Bronchial epithelial cell (primary cell): ENCODE measurements at places on chromosomes 7 and 10. TPM values are rescaled to one million over a fixed set of nuclear protein-coding genes. Genes with fewer than 3 reads are reported as not detected.
A peak's percentile ranks its signal among the peaks of the same experiment; 100 is the strongest.

DNA sequence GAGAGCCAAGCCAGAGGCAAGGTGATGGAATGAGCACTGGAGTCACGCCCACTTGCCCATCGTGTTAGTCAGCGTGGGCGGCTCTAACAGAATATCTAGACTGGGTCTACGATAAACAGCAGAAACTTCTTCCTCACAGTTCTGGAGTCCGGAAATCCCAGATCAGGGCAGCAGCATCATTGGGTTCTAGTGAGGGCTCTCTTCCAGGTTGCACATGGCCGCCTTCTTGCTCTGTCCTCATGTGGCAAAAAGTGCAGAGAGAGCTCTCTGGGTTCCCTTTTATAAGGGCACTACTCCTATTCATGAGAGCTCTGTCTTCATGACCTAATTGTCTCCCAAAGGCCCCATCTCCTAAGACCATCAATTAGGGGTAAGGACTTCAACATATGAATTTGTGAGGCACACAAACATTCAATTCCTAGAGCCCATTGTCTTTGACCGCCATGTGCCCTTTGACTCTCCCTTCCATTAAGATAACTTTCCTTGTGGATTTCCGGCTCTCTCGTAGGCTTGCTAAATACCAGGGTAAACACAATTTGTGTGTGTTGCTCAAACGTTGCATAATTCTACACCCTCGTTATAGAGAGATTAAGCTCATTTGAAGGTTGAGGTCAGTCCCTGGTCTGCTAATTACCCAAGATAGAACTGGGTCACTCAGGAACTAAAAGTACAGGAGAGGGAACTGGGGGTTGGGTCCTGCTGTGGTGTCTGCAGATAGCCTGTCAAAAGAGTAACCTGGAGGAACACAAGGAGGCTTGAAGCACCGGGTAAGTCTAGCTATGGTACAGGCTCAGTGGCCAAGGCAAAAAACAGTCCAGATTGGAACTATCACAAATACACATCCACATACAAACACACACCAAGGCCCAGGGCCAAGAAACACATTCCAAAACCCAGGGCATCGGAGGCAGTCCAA is 28.7 kb upstream of the USP6NL start:
- DNase-seq, result no peak

GRCh38 chr7:4145576-4145975 is 536.5 kb upstream of the FOXK1 start:
- DNase-seq, result no peak

DNA sequence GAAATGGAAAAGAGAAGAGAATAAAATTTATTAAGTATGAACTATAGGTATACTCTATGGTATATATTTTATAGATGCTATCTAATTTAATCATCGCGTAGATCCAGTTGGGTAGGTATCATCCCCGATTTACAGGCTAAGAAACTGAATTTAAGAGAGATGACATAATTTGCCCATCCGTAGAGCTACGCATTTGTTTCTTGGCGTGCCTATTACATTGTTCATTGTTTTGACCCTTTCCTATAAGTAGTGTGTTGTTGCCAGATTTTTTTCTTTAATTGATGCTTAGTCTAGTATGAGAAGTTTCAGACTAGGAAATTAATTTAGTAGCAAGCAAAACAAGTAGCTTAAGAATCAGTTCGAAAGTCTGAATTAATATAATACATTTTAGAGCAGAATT is 205.7 kb upstream of the NPSR1 start:
- DNase-seq, result no peak

CCL24 gene
- total RNA-seq, result not detected in 2 replicates

DNA sequence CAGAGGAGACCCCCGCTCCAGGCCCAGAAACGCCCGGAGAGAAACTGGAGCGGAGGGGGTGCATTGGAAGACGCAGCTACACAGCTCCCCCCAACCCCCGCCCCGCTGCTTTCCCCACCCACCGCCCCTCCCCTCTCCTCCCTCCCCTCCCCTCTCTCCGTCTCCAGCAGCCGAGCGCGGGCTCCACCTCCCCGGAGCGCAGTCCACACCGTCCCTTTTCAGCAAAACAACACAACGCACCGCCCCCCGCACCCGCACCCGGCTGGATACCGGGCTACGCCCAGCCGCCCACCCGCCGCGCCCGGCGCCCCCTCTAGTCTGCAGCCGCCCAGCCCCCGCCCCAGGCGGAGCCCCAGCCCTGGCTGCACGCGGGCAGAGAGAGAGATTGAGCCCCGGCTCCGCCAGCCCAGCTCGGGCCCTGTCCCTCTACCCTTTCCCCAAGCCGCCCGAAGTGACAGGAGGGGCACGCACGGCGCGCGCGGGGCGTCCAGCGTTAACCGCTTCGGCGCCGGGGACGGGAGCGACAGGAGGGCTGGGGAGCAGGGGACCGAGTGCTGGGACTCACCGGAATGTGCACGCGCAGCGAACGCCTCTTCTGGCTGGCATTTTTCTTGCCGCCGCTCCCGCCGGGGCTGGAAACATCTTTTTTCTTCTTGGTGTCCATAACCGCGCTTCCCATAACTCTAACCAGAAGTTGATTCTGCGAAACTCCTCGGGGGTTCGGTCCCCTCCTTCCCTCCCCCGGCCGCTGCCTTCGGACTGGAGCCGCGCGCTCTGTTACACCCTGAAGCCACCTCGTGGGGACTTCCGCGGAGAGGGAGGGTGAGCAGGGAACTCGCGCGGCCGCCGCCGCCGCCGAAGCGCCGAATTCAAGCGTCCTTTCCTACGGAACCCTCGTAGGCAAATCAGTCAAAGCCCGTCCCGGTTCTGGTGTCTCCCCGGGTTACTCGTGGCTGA is 695 bp downstream of the PRKAG2 start:
- DNase-seq, result no peak

GRCh38 chr7:8638076-8638475 is 204.7 kb downstream of the NXPH1 start:
- no peak for DNase-seq

CSTF2T gene
- total RNA-seq, result 11.3 and 13.3 TPM in 2 replicates

DNA sequence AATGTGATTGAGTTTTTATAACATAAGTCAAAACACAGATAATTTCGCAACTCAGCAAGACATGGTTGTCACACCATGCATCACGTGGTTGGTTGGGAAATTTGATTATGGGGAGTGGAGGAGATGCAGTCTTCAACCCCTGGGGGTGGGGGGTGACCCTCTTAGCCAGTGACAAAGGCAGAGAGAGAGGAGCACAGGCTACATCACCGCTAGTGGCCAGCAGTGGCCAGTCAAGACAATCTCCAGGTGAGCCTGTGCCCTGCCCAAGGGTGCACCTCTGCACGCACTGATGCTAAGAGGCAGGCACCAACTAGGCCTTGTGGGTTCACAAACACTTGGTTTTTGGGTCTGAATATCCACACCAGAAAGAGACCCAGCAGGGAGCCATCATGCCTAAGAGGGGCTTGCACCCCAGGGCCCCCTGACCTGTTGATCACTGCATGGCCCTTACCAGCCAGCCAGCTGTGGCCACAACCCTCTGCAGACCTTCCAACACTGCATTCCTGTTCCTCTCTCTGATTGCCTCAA is 244.4 kb downstream of the FANK1 start:
- DNase-seq, result no peak

- DNase-seq, result no peak
Measured at GRCh38 chr10:93993782-93994437, at the start of gene PLCE1. Gene PLCE1 (plus strand): TSS chr10:93993931. CDS start chr10:94031047, 37,116 bp downstream.

PIP4K2A gene
- total RNA-seq, result 17.9 and 24.5 TPM in 2 replicates

- peak; percentile 57 for DNase-seq
Measured at GRCh38 chr7:17318146-17318545, 19.7 kb downstream of the AHR start.

PRSS2 gene
- total RNA-seq, result not detected in 2 replicates

DNA sequence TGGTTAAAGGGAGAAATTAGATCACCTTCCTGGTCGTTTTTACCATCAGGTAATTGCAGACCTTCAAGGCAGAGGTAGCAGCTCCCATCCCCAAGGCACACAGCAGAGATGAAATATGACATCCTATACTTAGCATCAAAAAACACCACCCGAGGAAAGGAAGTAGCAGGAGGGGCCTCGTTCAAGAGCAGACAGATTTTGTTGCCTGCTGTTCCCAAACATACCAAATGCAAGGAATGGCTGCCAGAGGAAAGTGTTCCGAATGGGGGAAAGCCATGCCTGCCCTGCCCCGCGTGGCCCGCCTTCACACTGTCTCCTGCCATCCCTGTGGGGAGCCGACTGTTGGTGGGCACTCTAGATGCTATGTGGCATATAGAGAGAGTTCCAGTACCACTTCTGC is 18.0 kb downstream of the FKBP6 start:
- no peak for DNase-seq

TPST1 gene
- total RNA-seq, result 24.7 and 31.4 TPM in 2 replicates

- DNase-seq, result no peak
Measured at GRCh38 chr7:139203992-139204391, 27.0 kb upstream of the UBN2 start.

GPR15LG gene
- 0.53 and 2.6 TPM in 2 replicates for total RNA-seq

DNA sequence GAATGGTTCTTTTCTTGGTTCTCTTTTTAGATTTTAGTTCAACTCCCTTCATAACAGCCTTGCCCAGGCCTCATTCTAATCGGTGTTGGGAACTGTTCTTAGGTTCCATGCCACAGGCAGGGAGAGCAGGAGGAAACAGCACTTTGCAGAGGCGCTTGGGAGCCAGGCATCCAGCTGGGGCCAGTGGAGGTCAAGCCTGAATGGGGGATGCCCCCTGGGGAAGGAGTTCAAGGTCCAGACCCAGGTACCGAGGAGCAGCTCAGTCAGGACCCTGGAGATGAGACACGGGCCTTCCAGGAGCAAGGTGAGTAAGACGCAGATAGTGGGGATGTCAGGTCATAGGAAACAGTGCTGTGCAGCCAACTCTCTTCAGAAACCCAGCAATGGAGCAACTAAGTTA is 4.5 kb downstream of the ZSCAN25 start:
- no peak for DNase-seq

FANK1 gene
- 2.1 and 5.2 TPM in 2 replicates for total RNA-seq

FAM25C gene
- total RNA-seq, result 9.3 TPM in 1 of 2 replicates, not detected in the other

DNA sequence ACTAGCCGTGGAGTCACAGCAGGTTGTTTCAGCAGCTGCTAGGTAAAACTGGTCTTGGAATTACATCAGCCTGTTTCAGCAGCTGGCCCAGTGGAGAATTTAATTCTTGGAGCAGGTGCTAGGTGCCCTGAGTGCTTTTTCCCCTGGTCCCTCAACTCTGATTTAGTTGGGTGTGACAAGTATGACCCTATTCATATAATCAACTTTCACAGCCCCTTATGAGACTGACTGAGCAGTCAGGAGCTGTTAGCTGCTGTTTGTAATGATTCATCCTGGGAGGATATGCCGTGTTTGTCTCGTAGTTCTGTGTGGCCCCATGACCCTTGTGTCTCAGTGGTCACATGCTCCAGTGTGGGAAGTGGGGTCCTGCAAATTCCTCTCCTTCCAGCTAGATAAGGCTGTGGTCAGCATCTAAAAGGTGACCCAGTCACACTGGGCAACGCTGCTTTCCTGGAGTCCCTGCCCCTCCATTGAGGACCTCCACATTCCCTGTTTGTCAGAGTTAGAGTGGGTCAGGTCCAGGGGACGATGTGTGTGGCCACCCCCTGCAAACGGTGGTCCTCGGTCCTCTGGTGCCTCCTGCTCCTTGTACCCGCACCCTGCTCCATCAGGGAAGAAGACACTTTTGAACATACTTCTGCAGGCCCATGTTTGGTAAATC is 28.3 kb downstream of the TBATA start:
- DNase-seq, result peak; percentile 22

DNA sequence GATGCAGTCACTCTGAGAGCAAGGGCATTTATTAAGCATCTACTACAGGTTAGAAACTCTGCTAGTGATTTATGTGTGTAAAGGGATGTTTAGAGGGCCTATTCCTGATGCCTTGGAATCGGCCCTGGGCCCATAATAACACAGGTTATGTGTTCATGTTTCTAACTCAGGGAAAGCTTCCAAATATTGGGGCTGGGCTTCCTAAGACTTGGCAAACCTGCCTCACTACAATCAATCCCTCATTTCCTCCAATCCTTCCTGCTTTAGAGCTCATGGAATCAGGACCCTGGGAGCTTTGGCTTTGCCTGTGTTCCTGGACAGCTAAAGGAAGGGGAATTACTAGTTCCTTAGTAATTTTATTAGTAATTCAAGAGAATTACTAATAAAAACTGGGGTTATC is 148.8 kb downstream of the HIBADH start:
- no peak for DNase-seq

DNA sequence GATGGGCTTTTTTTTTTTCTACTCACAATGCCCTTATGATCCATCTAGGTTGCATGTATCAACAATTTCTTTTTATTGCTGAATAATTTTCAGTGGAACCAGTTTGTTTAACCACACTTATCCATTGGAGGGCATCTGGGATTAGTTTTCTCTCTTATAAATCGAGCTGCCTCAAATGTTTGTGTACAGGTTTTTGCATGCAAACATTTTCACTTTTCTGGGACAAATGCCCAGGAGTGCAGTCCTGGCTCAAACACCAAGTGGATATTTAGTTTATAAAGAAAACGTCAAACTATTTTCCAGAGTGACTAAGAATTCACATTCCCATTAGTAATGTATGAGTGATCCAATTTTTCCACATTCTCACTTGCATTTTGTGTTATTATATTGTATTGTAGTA is 313.4 kb downstream of the CXCL12 start:
- no peak for DNase-seq

DNA sequence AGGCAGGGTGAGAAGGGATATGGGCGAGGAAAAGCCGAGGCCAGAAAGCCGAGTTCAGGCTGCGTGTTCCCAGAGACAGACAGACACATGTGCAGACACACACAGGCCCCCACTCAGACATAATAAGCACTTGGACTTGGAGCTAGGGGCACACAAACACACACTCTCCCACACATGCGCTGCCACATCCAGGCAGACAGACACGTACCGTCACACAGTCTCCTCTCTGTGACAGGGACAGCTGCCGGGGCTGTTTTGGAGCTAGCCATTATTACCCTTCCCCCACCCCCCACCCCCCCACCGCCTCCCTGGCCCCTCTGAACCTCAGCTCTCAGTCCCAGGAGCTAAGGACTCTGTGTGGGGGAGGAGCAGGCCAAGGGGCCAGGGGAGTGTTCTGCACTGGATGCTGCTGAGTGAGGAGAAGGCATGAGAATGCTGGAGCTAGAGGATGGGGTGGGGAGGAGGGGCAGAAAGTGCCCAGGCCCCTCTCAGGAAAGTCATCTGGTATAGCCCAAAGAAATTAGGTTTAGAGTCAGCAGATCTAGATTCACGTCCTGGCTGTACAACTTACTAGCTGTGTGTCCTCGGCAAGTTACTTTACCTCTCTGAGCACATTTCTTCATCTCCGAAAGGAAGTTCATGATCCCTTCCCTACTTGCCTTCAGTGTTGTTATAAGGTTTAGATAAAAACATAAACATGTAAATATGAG is 6.3 kb downstream of the PITX3 start:
- no peak for DNase-seq

HHEX gene
- total RNA-seq, result 0.26 and 0.38 TPM in 2 replicates

DNA sequence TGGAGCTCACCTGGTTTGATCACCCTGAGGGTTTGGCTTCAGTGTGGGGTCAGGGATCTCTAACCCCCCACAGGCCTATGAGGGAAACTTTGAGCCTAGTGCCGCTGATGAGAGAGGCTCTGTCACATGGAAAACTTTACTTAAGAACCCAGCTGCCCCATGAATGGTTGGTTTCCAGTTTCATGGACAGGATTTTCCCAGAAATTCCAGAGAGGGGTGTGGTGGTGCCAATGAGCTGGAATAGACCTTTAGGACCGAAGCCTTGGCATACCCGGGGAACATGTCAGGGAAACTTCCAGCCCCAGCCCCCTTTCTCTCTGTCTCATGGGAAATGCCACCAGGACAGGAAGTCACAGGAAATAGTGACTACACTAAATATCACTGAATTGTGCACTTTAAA is 36.9 kb downstream of the AKR1B1 start:
- peak; percentile 47 for DNase-seq

GPR37 gene
- 1.6 and 3.7 TPM in 2 replicates for total RNA-seq

GRCh38 chr7:114048386-114049235 is 129.8 kb upstream of the PPP1R3A start:
- peak; percentile 7 for DNase-seq

- DNase-seq, result no peak
Measured at GRCh38 chr7:17472518-17472917, 174.1 kb downstream of the AHR start.
